ENCODE measurements at places on chromosomes 7 and 10.

DNA sequence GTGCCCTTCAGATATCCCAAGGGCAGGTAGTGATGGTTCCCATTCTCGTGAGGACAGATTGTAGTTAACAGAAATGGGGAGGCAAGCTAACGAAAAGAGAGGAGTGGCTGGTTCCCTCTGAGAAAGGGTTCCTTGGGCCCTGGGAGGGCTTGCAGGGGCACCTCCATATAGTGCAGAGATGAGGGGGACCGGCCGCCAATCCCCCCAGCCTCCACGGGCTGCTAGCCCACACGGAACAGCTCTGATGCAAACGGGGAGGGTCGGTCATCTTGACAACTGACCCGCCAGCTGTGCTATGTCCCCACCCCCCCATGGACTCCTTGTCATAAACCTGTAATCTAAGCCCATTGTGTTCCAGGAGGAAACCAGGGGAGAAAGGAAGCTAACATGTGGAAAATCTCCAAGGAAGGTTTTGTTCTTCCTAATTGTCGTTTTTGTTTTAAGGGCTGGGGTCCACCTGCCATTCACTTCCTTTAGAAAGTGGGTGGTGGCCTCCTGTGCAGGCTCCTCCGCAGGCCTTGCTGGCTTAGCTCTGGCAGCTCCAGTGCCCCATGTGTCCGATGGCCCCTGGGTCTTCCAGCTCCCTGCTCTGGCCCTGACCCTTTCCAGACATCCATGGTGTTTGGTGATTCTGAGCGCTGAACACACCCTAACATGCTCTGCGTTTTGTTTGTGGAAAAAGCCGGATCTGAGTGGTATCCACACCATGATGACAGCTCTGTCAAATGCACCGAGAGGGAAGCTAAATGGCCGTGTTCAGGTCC lies 15.9 kb downstream of the ADCY1 start:
- DNase-seq, result no peak

DNA sequence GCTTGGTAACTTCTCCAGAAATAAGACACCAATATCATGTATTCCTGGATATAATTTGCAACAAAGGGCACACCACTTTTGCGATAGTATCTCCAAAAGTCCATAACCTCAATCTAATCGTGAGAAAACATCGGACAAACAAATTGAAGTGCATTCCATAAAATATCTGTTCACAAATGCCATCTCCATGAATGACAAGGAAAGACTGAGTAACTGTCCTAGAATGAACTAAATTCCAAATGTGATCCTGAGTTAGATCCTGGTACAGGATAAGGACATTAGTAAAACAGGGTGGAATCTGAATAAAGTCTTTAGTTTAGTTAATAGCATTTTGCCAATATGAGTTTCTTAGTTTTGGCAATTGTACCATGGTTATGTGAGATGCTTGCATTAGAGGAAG lies 384.2 kb downstream of the SUGCT start:
- DNase-seq, result no peak

DNA sequence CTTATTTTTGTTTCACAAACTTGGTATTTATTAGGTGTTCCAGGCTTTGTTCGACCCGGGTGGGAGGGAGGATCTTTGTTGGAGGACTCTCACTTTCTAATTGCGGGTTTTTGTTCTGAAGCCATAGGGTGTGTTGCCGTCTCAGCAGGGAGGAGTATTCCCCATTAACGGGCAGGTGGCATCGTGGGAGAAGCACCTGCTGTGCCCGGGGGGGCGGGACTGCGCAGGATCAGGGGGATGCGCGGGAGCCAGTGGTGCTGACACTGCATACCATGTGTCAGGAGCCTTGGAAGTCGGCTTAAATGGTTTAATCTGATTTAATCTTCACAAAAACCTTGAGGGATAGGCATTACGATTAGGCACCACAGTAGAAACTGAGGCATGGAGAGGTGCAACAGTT lies 113.0 kb downstream of the MGMT start:
- DNase-seq, result no peak

GRCh38 chr10:20502903-20503585 lies 394.1 kb downstream of the NEBL start:
- no peak for DNase-seq

- no peak for DNase-seq
Measured at GRCh38 chr7:140506788-140507464, 27.6 kb upstream of the MKRN1 start.

DNA sequence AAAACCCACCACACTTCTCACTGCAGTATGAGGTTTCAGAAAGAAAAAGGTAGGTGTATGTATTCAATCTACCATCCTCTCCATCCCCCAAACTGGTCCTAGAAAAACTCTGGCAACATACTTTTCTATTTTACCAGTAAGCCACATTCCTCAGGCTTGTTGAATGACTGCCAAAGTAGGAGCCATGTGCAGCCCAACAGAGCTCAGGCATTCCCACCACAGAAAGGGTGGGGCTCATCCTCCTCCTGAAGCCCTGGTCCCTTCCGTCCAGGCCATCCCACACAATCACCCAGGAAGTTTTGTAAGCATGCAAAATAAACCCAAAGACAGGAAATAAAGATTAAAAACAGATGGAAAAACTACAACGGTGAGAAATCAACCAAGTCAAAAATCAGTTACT lies 57.2 kb downstream of the MAD1L1 start:
- no peak for DNase-seq

DNA sequence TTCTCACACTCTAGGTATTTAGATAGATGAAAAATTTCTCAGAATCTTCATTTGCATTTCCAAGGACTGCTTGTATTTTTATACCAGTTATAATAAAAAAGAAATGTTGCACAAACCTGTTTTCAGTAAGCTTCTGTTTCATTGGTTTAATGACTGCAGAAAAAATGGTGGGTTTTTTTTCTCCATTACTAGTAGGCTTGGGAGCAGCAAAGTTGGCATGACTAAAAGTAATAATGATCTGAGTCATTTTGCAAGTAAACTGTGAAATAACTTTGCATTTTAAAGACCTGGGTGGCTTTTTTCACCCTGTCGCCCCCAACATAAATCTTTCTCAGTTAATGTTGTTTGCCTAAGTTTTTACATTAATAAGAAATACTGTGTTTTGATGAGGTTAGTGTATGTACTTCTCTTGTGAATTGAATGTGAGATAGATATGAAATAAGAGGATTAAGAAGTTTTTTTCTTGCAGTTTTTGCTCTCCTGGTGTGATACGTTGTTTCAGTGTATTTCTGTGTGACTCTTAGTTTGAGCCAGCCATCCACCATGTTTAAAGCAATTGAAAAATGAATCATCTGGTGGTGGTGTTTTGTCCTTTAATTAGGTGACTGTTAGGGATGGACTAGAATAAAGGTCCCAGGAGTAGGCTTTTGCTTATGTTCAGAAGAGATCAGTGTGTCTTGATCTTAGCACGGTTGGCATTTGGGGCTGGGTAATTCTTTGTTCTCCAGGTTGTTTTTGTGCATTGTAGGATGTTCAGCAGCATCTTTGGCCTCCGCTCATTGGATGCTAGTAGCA lies 1.8 kb downstream of the GNAI1 start:
- DNase-seq, result no peak

GRCh38 chr7:115582956-115583355 lies 447.6 kb downstream of the TFEC start:
- no peak for DNase-seq

DNA sequence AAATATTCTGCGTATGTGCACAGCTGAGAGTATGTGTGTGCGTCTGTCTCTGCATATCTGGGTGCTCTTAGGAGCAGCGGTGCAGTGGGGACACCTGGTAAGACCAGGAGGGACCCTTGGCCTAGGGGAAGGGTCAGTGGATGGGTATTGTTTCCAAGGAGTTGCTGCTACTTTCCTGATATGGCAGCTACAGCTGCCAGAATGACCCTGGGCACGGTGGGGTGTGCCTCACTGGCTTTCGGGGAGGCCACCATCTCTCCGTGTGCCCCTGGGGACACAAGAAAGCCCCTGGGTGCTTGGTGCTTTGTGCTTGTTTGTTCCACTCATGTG lies 8.6 kb downstream of the PFKFB3 start:
- DNase-seq, result no peak

GRCh38 chr7:73852500-73852899 lies 8.5 kb upstream of the TMEM270 start:
- DNase-seq, result no peak
